ENCODE measurements at places on chromosomes 7 and 10. TPM values are rescaled to one million over a fixed set of nuclear protein-coding genes. Genes with fewer than 3 reads are reported as not detected.

The MMS19 gene
- 106 TPM for total RNA-seq

The ING3 gene
- total RNA-seq, result 29.7 TPM

The ZNF467 gene
- 0.88 TPM for total RNA-seq

The C7orf33 gene
- not detected for total RNA-seq

DNA sequence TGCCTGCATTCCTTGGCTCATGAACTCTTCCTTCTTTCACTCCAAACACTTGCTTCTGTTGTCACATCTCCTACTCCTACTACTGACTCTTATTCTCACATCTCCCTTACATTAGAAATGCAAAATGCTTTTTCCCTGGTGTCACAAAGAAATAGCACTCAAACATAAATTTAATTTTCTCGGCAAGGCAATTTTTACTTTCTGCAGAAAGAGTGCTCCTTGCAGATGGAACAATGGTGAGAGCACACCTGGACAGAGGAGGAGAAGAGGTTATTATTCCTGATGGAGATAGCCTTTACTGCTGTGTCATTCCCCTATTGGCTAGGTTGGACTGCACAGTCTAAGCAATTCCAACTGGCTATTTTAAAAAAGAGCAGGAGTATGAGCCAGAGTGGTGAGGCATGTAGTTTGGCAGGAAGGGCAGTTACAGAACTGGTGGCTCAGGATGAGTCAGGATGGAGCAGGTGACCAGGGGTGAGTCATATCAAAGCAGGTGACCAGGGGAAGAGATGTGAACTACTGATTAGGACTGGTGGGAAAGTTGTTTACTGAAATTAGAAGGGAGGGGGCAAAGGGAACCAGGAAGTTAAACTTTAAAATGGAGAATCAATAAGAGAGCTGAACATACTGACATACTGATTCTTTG, 52.9 kb downstream of the CYP2C9 start:
- DNase-seq, result no peak
- H3K27ac ChIP-seq, result no peak overlapping the region
- H3K36me3 ChIP-seq, result no peaks in the 10 kb centered on the region
- no peaks in the 10 kb centered on the region for H3K4me1 ChIP-seq

GRCh38 chr10:88136712-88137111, 273.3 kb downstream of the PTEN start:
- H3K4me1 ChIP-seq, result no peaks in the 10 kb centered on the region
- no peaks in the 10 kb centered on the region for H3K27me3 ChIP-seq
- no peak for DNase-seq
- no peaks in the 10 kb centered on the region for H3K36me3 ChIP-seq
- H3K27ac ChIP-seq, result no peak overlapping the region

DNA sequence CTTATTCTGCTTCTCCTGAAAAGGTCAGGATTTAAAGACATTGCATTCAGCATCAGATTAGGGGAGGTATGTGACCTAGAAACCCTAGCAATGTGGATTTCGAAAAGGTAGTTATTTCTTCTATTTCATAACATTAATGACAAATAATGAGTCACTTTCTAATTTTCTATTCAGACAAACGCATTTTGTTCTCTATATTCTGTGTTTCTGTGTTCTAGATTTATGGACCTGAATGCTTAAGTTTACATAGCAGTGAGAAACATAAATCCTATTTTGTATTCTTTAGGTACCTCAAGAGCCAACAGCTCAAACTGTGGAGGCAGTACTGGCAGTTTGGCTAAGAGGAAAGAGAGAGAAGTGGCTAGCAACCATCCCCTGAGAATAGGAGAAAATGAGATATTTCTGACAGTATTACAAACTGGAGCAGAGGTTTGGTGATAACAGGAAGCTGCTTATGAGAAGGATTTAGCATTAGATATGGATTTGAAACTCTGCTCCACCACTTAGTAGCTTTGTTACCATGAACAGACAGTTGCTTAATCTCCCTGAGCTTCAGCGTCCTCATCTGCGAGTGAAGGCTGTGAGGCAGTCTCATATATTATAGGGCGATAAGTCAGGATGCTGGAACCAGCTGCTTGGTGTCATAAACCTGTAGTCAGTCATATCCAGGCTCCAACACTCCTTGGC, 28.2 kb downstream of the CDK14 start:
- H3K36me3 ChIP-seq, result no peaks in the 10 kb centered on the region
- H3K27ac ChIP-seq, result no peak overlapping the region
- no peaks in the 10 kb centered on the region for H3K4me1 ChIP-seq

- DNase-seq, result no peak
- H3K4me1 ChIP-seq, result peaks cover 3% of the 10 kb centered on the region
- no peaks in the 10 kb centered on the region for H3K36me3 ChIP-seq
- no peak overlapping the region for H3K27ac ChIP-seq
Observed at GRCh38 chr10:4191894-4192293, 406.9 kb upstream of the KLF6 start.

Data from naive thymus-derived CD8-positive, alpha-beta T cell (primary cell).